ENCODE measurements at places on chromosomes 12 and 14.

DNA sequence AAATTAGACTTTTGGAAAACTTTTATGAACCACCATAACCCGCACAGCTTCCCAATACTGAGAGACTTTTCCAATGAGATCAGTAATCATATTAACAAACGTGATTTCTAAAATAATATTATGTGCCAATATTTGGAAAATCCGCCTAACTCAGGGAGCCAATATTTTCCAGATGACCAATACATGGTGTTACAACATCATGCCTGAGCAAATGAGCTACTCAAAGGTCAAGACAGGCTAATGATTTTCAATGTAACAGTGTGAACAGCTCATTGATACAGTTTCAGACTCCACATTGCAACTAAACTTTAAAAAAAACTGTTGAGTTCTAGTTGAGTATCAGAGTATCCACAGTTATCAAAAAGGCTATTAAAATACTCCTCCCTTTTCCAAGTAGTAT, 46.8 kb downstream of the RNF34 start:
- DNase-seq = no peak

GRCh38 chr14:49754570-49755097, 13.3 kb upstream of the KLHDC2 start:
- DNase-seq = no peak

GRCh38 chr12:123396543-123396942, 12.6 kb downstream of the KMT5A start:
- no peak for DNase-seq

GRCh38 chr12:77032406-77032805, 33.0 kb downstream of the E2F7 start:
- no peak for DNase-seq

- no peak for DNase-seq
These were observed 62.5 kb upstream of the SOX5 start for GRCh38 chr12:24011927-24012507.

DNA sequence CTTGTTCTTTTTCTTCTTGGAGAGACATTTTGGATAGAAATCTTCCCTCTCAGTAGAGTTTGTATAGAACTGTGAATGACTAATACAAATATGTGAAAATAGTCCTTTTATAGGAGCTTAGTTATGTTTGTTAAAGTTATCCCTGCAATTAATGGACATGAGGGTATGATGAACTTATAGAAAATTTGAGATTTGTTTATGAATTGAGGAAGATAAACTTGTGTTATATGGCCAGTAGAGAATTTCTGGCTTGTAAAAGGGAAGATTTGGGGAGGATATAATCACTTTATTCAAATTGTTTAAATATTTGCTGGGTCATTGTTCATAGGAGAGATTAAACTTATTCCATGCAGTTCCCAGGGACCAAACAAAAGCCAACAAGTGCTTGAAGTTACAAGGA, 119.6 kb downstream of the DAAM1 start:
- no peak for DNase-seq

GRCh38 chr12:104555648-104556047, 98.9 kb downstream of the CHST11 start:
- no peak for DNase-seq

DNA sequence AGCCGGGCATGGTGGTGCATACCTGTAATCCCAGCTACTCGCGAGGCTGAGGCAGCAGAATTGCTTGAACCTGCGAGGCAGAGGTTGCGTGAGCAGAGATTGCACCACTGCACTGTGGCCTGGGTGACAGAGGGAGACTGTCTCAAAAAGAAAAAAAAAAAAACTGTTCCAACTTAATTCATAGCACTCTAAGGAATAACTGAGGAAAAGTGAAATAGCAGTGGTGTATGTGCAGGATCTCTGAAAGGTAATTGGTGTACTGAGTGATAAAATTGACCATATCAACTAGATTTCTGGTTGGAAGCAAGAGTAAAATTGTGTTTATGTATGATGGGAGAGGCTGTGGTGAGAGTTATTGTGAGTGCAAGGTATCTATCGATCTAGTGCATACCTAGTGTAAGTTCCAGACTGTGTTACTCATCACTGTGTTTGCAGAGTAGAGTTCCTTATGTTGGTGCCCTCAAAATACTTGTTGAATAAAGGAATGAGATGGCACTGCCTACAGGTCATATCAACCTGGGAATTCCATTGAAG, 6.3 kb downstream of the CAND1 start:
- DNase-seq = no peak

DNA sequence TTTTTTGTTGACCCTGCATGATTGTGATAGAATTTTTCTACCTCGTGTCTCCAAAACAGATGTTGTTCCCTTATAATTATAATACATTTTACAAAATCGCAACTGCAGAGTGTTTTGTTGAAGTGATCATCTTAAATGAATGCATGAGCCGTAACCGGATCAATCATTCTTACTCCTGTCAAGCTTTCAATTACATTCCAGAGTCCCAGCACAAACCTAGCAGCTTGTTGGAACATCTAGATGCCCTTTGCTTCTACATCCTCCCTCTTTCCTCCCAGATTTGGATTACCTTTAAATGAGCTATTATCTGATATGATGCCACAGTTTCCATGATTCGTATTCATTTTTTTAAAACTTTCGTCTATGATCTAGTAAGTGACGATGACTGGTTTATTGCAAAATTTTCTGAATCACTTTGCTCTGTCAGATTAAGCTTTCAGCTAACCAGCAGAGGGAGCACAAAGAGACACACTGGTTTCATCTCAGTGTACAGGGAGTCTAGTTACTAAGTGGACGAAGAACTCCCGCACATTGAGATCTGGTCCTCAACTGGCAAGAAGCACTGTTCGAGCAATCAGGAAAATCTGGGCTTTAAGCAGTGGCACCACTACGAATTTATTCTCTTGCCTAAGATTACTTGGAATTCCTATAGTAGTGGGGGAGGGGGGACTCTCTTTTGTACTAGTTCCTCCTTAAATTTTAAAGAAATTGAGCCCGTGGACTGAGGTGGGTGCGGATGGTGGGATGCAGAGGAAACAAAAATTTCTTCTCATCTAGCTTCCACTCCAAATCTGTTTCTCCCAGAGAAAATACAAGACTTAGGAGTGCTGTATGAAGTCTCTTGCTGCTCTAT, 40.9 kb downstream of the TSHR start:
- peak; percentile 74 for DNase-seq

DNA sequence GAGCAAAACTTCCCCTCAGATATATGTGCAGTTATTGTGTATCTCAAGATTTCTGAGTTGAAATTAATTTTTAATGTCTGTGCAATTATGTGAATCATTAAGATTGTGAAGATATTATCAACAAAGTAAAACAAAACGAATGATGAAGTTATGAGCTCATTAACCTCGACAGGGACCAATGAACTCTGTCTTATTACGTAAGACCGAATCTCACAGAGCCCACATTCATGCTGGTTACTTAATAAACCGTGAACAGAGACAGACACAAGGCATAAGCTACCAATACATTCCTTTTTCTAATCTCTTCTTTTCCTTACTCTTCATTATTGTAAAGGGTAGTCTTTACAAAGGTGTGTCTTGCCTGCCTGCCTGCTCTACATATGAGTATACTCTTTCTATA, 568.7 kb downstream of the RPS29 start:
- DNase-seq = no peak

GRCh38 chr12:90974286-90974685, 19.3 kb upstream of the CCER1 start:
- DNase-seq = no peak

DNA sequence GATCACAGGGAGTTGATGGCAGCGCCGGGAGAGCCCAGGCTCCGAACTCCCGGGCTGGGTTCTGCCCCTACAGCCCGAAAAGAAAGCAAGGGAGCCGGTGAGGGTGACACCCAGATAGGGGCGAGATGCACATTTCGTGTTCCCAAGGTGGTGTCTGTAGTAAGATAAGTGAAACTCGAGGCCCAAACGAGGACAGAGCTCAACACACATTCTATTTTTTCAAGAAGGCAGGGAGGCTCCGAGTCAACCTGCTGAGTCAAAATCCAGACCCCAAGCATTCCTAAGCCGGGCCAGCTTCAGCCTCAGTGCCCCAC, 24.2 kb upstream of the YY1 start:
- DNase-seq = no peak

DNA sequence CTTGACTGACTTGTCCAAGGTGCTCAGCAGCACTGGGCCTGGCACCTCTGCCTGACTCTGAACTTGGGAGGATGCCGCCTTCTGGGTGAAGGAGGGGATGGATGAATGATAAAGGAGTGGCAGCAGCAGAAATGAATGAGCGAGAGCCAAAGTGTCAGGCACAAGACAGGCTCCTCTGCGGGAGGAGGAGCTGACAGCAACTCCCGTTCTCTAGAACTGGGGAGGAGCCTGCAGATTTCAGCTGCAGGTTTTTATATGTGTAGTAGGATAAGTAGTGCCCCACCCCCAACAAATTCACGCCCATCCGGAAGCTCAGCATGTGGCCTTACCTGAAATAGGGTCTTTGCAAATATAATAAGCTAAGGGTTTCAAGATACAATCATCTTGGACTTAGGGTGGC, 33.1 kb downstream of the SLC8B1 start:
- no peak for DNase-seq
